Stimulated activated naive B cell treated with anti-CD40 and anti-IgM and Interleukin-4, amounts not matched to agents 10 μg/mL and 1 μg/mL and 100 μg/mL, for 72 hours (primary cell): ENCODE measurements at places on chromosomes 5 and 9.
A peak's percentile ranks its signal among the peaks of the same experiment; 100 is the strongest.

DNA sequence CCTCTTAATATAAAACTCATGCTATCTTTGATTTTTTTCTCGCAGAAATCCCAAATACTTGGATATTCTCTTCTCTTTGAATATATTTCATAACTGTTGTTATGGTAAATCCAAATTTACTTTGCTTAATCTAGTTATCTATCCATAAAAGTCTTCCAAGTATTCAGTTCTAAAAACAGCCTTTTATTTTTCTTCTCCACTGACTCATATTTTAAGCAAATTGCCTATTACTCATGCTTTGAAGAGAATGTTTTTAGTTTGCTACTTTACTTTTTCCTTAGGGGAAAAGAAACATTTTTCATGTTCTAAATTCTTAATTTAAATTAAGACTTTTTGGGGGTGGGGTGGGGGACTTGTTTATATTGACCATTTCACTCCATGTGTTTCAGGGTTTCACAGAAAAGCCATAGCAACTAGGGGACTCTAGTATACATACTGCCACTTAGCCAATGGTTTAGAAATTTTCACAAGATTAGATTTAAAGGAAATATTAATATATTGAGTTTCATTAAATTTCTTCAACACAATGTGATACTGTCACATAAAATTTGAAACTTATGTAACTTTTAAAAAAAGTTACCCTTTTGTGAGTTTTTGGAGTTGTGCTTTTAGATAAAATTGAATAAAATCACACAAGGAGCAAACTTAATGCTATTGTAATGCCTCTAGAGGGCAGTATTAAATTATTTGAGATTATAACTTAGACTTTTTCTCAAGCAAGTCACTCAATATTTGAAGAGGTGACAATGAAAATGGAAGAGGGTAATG lies 545.8 kb upstream of the ARRDC3 start:
- DNase-seq, result no peak
- no peaks in the 10 kb centered on the region for H3K27me3 ChIP-seq
- no peak overlapping the region for H3K27ac ChIP-seq
- H3K4me3 ChIP-seq, result no peak overlapping the region
- H3K4me1 ChIP-seq, result no peaks in the 10 kb centered on the region
- no peaks in the 10 kb centered on the region for H3K36me3 ChIP-seq

GRCh38 chr9:127078336-127078735 lies 44.1 kb downstream of the ANGPTL2 start:
- H3K4me1 ChIP-seq, result no peaks in the 10 kb centered on the region
- H3K27ac ChIP-seq, result no peak overlapping the region
- no peak for DNase-seq
- no peak overlapping the region for H3K4me3 ChIP-seq

DNA sequence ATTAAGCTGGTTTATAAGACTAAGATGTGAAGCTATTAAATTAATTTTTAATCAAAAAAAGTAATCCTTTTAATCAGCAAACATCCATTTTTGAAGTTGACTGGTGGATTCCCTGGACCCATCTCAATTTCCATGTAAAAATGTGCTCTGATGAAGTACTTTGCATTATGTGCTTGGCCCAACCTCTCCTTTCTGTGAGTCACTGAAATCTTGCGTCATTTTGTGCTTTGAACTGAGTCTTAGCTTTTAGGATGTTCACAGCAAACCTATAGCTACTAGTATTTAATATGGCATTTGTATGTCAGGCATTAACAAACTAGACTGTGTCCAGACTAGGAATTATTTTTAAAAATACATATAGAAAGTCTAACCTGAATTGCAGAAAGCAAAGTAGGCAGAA lies 55.0 kb upstream of the CDH12 start:
- no peaks in the 10 kb centered on the region for H3K27me3 ChIP-seq
- H3K4me1 ChIP-seq, result no peaks in the 10 kb centered on the region
- H3K4me3 ChIP-seq, result no peak overlapping the region
- no peak for DNase-seq

DNA sequence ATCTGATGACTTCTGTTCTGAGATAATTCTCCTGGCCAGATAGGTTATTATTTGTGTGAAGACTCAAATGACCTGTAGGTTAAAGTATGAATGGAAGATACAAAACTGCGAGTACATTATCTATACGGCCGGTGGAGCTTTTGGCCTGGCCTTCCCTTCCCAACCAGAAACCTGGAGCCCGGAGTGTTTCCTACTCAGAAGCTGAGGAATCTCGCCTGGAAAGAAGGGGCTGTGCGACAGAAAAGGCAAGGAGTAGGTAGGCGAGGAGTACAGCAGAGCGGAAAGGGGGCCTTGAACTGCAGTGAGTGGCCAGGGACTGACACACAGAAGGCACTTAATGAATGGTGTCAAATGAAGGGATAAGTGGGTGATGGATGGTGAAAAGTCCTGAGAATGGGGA lies 34.6 kb downstream of the ANGPTL2 start:
- H3K27me3 ChIP-seq, result no peaks in the 10 kb centered on the region
- peaks cover 11% of the 10 kb centered on the region for H3K36me3 ChIP-seq
- H3K4me3 ChIP-seq, result no peak overlapping the region
- no peak for DNase-seq
- H3K27ac ChIP-seq, result no peak overlapping the region

DNA sequence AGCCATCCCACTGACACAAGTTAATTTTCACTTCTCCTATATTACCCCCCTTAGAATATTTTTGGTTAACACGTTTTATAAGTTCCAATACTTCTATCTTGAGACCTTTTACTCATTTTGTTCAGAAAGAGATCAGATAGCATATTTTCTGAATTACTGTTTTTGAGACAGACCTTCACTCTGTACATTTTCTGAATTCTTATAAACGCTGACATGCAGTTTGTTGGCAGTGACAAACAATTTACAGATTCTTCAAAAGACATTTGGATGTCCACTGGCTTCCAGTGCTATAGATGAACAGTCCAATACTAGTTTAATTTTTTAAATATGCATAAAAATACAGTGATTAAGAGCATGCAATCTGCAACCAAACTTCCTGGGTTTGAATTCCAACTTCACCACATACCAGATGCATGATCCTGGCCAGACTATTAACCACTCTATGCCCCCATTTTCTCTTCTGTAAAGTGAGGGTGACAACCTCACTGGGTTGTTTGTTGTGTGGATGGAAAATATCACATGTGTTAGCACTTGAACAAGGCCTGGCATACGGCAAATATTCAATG lies 142.1 kb downstream of the AGTPBP1 start:
- no peaks in the 10 kb centered on the region for H3K4me1 ChIP-seq
- no peak overlapping the region for H3K4me3 ChIP-seq
- no peak overlapping the region for H3K27ac ChIP-seq
- DNase-seq, result no peak

- no peaks in the 10 kb centered on the region for H3K27me3 ChIP-seq
- H3K36me3 ChIP-seq, result peaks cover 25% of the 10 kb centered on the region
- peak overlapping the region; percentile 83 for H3K4me3 ChIP-seq
- peaks cover 24% of the 10 kb centered on the region for H3K4me1 ChIP-seq
- peak overlapping the region; percentile 62 for H3K27ac ChIP-seq
Observed at GRCh38 chr5:68288707-68289134, 73.2 kb downstream of the PIK3R1 start.

- H3K4me3 ChIP-seq, result no peak overlapping the region
- DNase-seq, result no peak
- H3K4me1 ChIP-seq, result no peaks in the 10 kb centered on the region
- H3K27ac ChIP-seq, result no peak overlapping the region
Observed at GRCh38 chr5:581941-582340, 30.2 kb upstream of the CEP72 start.
